ENCODE measurements at places on chromosomes 2 and 18.

DNA sequence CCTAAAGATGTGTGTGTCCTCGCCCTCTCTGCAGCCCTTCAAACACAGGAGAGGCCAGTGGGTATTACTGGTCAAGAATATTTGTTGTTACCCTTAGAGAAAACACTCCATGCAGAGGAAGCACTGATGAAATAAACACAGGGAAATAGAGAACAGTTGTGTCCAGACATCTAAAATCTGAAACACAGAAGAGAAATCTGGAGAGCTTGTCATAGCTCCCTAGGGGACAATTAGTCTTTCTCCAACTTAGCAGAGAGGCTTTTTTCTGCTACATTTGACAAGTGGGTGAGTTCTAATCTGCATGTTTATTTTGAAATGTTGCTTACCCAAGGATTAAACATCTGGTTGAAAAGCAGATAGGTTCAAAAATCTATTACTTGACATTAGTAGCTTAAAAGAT is 190.1 kb downstream of the CTNNA2 start:
- DNase-seq, result no peak

GRCh38 chr2:138502255-138503086 is 901 bp downstream of the SPOPL start:
- DNase-seq, result no peak

GRCh38 chr2:118994172-118994700 is 52.2 kb downstream of the MARCO start:
- no peak for DNase-seq

DNA sequence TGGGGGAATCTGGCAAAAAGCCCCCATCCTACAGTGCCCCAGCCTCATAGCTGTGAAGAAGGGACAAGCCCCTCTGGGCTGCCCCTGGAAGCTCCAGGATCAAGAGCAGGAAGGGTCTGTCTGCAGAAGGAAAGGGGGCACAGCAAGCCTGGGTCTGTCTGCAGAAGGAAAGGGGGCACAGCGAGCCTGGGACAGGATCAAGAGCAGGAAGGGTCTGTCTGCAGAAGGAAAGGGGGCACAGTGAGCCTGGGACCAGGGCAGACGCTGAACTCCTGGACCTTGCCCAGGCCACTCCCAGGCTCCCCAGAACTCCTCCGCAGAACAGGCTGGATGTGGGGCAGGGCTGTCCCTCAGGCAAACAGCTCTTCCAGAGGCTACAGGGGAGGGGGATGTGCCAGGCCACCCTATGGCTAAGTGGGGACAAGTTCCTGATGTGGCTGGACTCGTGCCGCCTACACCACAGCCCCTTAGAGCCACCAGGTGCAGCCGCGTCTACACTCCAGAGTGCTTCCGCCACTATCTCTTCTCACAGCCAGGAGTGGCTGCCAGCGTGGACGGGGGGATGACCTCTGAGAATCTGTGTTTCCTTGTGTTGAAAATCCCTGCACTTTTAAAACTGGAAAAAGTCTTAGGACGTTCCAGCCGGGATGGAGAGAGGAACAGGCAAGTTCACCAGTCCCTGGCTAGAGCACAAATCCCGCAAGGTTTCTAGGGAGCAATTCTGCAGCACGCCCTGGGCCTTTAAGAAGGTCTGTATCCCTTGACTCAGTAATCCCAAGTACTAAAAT is 20.8 kb downstream of the KIF1A start:
- DNase-seq, result no peak

- DNase-seq, result no peak
Measured at GRCh38 chr2:15480552-15480951, 80.6 kb downstream of the NBAS start.

Measured in NCI-H2227 treated with DMSO at 0.1 percent for 48 hours (cell line).